ENCODE measurements at places on chromosomes 16 and 17. TPM values are rescaled to one million over a fixed set of nuclear protein-coding genes. Genes with fewer than 3 reads are reported as not detected.

- DNase-seq = no peak
These were observed 32.3 kb downstream of the SLC7A5 start for GRCh38 chr16:87836844-87837581.

DNA sequence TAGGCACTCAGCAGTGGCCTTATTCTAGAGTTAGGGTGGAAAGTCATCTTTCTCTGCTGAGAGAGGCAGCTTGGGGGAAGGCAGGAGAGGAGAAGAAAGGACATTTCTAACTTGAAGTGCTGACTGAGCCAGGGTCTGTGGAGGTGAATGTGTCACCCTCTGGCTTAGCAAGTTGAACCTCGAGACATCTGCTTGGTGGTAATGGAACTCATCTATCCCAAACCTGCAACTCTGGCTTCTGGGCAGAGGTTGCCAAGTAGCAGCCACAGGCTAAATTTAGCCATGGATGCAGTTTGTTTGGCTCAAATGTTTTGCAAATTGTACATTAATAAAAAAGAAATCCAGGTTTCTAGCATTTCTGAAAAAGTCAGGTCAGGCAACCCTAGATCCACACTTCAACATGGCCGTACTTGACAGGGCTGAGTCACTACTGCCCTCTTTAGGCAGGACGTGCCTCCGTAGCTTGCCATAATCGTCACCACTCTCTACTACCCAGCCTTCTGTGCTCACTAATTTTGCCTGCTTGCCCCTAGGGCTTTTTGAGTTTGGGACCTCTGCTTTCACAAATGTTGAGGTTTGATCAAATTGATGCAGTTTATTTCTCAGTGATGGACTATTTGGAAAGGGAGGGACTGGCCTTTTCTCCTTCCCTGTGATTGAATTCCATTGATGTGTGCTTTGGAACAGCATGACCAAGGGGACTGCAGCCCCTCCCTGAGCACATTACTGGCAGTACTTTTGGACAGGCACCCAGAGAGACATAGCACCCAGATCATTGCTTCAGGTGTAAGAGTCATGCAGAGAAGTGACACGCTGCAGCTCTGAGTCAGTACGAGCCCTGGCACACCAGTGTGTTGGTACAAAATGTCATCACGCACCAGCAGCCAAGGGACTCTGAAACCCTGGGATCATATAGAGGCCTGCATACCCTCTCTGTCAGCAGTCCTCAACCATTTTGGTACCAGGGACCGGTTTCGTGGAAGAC is 5.2 kb downstream of the CDH13 start:
- no peak for DNase-seq

- DNase-seq = no peak
These were observed 526 bp downstream of the ZZEF1 start for GRCh38 chr17:4142107-4142900.

DNA sequence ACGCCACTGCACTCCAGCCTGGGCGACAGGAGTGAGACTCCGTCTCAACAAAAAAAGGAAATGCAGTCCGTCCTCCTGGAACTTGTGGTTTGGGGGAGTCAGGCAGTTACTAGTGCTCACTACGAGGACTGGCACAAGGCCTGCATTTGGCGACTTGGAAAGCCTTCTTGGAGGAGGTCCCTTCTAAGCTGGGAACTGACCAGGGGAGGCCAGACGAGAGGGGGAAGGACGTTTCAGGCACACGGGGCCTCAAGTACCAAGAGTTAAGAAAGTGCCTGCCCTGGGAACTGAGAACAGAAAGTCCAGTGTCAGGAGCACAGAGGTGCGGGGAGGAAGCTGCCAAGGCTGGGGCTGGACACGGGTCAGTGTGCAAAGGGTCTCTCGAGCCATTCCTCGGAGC is 89.9 kb downstream of the ABR start:
- no peak for DNase-seq

DNA sequence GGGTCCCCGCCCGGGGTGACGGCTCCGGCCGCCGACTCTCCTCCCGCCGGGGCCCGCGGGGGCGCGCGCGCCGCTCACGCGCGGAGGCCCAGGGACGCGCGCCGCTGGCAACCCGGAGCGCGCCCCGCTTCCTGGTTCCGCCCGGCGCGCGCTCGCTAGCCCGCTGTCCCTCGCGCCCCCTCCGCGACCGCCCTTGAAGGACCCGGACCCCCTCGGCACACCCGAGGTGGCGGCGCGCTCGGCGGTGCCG is at the start of gene STAT5B:
Gene STAT5B, minus strand, starts transcription at position 33 of the 250 bp plus-strand sequence. CDS start 44,264 bp downstream, outside the sequence.
- DNase-seq = no peak

DNA sequence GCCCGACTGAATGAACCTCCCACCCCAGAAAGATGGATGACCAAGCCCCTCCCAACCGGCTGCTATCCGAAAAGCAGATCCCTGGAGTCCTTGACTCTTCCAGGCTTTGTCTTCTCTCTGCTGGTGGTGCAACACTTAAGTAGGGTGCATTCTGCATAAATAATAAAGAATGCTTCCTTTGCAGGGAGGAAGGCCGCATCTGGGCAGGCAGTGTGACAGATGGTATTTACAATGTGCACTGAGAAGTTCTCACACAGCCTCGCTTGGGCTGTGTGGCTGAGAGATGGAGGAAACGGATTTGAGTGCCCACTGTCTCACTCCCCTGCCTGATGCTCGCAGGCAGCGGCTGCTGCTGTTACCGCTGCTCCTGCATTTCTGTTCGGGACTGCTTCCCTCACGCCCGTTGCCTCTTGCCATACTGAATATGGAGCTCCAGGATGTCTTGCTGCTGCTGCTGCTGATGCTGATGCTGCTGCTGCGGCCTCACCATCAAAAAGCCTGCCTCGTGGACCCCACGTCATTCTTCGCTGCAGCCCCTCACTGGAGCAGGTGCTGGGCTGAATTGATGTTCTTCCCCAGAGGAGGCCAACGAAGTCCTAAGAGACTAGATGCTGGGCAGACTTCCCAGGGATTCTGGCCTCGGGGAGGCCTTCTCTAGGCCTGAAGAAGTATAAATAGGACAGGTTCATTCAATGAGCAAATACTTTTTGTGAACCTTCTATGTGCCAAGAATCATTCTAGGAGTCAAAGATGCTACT is 7.1 kb upstream of the RHBDL3 start:
- no peak for DNase-seq

DNA sequence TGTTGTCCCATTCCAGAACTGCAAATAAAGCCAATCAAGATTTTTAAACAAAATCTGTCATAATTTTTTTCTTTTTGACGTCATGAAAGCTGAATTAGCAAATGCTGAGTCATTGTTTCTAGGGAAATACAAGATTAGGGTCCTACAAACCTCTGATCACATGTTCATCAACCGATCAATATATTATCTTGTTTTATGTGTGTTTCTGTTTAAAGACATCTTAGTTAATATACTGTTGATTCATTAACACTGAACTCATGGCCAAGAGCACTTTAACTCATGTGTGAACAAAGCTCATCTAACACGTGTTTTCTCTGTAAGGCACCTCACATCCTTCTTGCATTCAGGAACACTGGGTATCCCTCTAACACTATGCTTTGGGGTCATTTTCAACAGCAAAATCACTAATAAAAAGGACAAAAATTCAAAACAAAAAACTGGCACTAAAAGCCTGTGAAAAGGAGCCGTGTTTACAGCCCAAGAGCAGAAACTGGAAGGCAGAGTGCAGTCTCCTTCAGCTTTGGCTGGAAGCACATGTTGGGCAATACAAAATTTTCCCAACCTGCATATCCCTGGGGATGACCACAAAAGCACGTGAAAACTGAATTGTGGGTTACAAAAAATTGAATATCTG is 102.5 kb downstream of the PARN start:
- DNase-seq = peak; percentile 49

DNA sequence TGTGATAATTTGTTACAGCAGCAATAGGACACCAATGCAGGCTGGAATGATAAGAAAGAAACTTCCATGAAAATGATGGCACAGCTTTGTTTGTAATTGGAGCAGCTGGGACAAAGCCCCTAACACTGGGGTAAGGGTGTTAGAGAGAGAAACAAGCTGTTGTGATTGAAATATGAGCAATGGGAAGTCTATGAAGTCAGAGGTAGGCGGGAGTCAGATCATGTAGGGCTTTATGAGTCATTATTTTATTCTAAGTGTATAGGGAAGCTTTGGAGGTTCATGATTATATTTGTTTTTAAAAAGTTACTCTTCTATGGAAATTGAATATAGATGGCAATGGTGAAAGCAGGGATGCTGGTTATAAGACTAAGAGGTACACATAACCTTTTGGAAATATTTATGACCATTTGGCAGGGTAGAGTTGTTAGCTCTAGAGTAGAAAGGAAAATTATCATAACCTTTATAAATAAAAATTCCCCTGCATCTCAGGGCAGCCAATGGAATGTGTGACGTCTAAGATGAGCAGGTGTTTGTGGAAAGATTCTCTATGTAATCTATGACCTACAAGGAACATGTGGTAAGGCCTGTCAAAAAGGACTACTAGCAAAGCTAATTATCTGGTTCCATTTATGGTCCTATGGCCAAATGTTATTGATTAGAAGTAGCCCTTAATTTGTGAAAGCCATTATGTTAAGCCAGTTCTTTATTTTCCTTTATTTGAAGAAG is 85.6 kb downstream of the KCNJ2 start:
- DNase-seq = no peak

DNA sequence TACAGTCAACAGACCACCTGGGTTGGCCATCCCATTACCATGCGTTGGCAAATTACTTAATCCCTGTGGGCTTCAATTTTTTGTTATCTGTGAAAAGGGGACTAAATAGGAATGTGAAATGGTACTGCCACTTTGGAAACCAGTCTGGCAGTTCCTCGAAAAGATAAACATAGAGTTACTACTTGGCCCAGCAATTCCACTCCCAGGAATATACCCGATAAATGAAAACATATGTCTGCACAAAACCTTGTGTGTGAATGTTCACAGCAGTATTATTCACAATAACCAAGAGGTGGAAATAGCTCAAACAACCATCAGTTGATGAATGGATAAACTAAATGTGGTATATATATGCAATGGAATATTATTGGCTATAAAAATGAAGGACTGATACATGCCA is 87.9 kb downstream of the TANGO6 start:
- no peak for DNase-seq

- DNase-seq = no peak
These were observed 50.0 kb downstream of the NXN start for GRCh38 chr17:929586-929985.

GRCh38 chr17:37789771-37790541 is 45.1 kb upstream of the HNF1B start:
- DNase-seq = no peak

DNA sequence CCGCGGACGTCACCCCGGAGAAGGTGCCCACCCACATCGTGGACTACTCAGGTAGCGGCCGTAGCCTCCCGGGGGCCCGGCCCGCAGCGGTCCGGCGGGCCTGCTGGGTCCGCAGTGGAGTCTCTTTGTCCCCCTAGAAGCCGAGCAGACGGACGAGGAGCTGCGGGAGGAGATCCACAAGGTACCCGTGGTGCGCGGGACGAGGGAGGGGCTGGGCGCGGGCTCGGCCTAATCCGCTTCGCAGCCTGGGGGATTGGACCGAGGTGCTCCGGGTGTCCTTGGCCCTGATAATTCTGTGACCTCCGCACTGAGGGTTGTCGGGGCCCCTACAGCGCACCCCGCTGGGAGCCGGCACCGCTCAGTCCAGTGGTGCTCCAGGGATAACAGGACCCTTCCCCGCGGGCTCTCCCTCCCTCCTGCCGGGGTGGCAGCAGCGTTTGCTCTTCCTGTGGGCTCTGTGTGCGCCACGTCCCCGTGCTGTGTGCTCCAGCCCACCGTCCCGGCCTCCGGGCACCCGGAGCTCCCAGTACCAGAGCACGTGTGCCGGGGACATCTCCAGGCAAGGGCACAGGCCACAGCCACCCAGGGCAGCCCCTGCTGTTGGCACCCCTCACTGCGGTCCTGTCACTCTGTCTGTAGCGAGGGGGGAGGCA is 713 bp downstream of the RHOT2 start:
- DNase-seq = no peak

DNA sequence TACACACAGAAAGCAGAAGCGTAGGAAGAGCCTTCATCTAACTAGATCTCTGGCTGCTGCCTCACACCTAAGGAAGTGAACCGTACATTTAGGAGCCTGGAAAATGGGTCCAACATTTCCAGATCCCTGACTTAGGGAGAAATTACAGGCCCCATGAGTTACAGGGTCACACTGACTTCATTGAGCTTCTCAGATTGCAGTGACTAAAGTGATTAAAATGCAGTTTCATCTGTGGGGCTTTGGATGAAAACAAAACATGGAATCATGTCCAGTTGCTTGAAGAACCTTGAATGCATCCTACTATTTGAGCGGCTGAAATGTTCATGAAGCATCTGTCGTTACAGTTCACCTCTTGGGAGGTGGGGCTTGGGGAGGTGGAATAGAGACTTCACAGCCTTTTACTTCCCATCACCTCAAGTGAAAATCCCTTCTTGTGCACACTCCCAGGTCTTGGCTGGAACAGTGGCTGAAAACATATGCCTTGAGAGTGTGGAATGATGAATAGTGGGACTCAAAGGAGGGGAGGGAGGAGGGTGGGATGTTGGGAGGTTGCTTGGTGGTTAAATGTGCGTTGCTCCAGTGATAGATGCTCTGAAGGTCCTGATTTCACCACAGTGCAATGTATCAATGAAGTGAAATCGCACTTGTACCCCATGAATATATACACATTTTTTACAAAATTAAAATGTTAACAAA is 19.7 kb downstream of the TEKT3 start:
- DNase-seq = peak; percentile 34

DNA sequence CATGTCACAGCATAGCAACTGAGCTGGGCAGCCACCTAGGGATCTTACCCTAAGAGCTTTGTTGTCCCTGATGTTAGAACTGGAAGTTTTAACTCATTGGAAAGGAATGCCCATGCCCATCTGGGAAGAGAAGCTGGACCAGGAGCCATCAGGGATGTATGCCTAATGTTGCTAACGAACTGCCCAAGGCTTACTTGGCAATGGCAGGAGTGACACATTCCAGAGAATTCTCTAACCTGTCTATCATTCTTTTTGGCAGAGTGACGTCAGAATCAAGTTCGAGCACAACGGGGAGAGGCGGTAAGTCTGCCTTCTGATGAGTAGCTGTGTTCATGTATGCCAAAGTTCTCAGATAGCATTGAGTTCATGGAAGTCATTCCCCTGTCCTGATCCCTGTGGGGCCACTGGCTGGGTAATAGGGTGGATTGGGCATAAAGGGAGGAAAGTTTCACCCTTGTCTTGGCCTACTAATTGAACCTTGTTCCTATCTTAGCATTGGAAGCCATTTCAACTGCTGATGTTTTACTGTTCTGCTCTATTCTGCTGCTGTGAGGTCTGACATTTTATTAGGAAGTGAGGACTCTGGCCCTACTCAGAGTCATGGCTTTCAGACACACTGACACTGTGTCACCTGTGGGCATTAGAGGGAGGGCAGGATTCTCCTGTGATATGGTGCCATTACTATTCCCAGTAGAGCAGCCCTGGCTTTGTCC is 23.7 kb downstream of the MAP3K3 start:
- no peak for DNase-seq

GRCh38 chr17:2906901-2907300 is 110.7 kb downstream of the RAP1GAP2 start:
- no peak for DNase-seq

GRCh38 chr17:4160294-4160859 is 17.4 kb downstream of the CYB5D2 start:
- no peak for DNase-seq

The ZNF19 gene
- 1.9 TPM for polyA plus RNA-seq

The KRT24 gene
- polyA plus RNA-seq = not detected

The ABCC12 gene
- not detected for polyA plus RNA-seq

The PLD6 gene
- 1.6 TPM for polyA plus RNA-seq

The CEP295NL gene
- polyA plus RNA-seq = 0.19 TPM

The KRTAP3-1 gene
- polyA plus RNA-seq = not detected

The CD300E gene
- polyA plus RNA-seq = not detected

The SLC6A4 gene
- 0.02 TPM for polyA plus RNA-seq

The HBA1 gene
- polyA plus RNA-seq = not detected

The TP53TG3C gene
- not detected for polyA plus RNA-seq

The KRT33B gene
- polyA plus RNA-seq = 0.07 TPM

The SRCIN1 gene
- not detected for polyA plus RNA-seq
